ENCODE measurements at places on chromosomes 11 and 22.

DNA sequence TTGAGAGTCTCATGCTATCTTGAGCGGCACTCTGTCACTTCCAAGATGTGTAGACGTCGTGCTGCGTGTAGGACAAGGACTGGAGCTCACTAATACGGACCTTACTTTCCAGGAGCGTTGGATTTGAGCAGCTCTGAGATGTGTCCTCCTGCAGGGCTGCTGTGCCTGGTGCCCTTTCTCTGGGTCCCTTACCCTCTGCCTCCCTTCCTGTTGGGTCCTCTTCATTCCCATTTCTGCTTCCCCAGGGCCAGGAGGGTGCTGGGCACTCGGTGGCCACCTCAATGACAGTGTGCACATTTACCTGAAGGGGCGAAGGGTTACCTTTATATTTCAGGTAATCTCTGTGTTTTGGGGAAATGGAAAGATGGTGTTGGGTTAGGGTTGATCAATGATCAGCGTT is 4.0 kb downstream of the PTDSS2 start:
- DNase-seq = no peak

- DNase-seq = no peak
Measured at GRCh38 chr11:30107899-30108298, 91.1 kb upstream of the KCNA4 start.

GRCh38 chr11:77886401-77886800 is 65.5 kb downstream of the AAMDC start:
- DNase-seq = no peak

DNA sequence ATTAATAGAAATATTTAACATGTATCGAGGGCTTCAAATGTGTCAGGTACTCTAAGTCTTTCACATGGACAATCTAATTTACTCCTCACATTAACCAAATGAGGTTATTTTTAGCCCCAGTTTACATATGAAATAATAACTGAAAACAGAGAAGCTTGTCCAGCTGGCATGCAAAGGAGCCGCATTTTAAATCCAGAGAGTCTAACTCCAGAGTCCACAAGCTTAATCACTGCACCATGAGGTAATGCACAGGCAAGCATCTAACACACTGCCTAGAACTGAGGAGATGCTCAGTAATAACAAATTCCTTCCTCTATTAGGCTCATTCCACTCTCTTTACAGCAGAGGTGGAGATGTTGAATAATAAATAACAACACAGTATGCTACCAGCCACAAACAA is 165.7 kb upstream of the GUCY1A2 start:
- no peak for DNase-seq

DNA sequence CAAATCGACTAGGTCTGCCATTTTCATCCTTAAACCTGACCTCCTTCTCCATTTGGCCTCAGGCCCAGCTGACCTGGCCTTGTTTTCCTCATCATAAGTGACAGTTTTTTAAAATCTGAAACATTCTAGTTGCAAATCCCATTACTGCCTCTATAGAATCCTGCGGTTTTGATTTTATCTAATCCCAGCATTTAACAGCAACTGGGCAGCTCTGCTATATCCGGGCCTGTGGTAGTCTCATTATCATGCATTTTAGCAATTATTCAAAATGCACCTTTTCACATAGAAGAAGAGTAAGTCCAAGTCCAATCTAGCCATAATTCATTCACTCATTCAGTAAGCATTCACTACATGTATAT is 28.6 kb upstream of the BIRC3 start:
- no peak for DNase-seq

GRCh38 chr11:27231530-27231929 is 131.5 kb downstream of the CCDC34 start:
- no peak for DNase-seq

DNA sequence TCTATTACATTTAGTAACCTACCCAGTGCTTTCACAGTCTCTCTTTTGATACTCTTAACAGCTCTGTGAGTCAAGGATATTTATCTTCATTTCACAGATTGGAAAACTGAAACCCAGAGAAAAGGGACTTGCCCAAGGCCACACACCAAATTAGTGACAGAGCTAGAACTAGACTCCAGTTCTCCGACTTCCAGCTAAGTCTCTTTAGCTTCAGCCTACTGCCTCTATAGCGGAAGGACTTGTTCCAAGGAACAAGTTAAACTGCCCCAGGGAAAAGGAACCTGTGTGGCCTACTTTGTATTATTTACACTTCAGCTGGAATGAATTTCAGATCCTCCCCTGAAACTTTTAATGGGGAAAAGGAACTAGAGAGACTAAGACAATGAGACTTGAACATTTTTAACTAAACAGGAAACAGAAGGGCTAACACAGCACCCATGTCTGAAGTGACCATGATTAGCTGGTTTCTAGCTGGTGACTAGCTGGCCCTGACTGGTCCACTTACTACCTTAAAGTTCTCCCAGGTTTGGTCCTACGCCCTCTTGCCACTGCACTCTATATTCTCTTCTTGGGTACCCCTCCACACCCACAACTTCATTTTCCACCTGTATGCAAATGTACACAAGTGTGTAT is 1.3 kb downstream of the LRRC51 start:
- DNase-seq = no peak

GRCh38 chr11:73273222-73273895 is 1.2 kb downstream of the P2RY6 start:
- peak; percentile 37 for DNase-seq

DNA sequence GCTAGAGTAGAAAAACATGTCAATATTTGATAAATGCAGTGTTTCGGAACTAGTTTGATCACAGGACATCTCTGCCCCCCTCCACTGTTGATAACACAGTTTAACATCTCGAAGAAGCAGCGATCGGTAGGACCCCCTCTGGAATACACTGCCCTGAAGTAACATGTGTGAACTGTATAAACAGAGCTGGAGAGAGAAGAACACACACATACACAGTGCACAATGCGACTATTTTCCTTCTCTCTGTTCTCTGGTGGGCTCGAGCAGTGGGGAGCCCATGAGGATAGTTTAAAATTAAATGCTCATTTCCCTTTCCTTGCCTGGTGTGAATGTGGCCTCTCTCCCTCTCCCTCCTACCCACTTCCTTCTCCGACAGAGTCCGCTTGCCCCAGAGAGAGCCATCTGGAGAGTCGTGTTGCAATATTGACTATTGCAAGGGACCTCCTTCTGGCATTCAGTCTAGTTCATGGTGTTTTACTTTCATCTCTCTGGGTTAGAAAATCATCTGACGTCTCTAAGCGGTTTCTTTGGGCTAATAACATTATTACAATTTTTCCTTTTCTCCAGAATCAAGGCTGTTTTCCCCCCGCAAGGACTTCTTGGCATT is 51.6 kb upstream of the BARX2 start:
- DNase-seq = no peak

DNA sequence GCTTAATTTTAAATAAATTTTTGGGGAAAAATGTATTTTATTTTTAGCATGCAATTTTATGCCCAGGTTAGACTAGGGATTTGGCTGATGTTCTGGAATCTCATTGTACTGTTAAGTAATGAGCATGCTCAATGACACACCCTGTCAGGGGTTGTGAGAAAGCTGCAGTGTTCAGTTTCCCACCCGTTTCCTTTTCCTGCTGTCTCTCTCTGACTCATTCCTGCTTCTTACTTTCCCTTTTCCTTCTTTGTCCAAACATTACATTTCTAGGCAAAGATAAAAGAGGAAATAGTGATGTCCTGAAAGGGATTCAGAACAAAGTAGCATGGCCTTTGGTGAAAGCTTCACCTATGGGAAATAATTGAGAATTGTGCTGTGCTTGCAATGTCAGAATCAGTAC is 22.7 kb downstream of the OOSP3 start:
- no peak for DNase-seq

GRCh38 chr22:31627223-31627731 is 34.7 kb downstream of the PISD start:
- DNase-seq = no peak

DNA sequence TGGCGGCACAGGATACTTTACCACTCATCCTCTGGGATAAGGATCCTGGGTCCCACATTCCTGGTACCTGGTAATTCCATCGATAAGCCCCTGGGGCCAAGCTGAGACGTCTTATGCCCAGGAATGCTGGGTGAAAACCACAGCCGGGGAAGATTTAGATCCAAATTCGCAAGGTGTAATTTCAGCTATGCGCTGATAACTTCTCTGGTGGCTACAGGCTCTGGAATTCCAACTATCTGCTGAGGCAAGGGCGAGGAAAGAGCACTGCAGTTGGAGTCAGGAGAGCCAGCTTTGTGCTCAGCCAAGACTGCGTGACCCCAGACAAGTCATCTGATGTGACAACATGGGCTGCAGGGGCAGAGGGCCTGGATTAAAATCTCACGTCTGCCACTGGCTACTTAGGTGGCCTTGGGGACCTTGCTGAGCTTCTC is 9.9 kb upstream of the MYEOV start:
- no peak for DNase-seq

Measured in left forelimb (tissue), 1 donor.